ENCODE measurements at places on chromosomes 3 and 15.

DNA sequence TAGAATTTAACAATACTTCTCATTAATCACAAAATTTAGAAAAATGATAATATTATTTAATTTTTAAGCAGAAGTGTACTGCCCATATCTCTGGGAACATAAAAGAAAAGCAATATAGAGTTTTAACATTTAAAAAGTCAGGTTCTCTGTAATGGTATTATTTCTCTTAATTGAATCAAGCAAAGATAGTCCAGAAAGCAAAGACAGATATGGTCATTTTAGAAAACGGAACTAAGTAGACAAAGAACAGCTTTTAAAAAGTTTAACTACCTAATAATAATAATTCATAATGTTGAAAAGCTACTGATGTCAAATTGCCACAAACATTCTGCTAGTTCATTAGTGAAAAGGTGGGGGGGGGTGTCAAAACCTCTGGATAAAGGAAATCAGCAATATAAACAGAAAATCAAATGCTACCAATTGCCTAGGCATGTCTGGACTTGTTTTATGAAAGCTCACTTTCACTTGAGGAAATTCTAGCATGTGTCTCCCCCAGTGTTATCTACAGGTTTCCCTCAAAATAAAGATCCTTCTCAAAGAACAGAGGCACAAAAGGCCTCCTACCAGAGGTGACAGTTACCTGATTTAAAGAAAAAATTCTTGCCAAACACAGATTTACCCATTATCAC is 1.7 kb downstream of the ZMAT3 start:
- DNase-seq, result no peak

GRCh38 chr3:57953576-57953975 is 54.6 kb upstream of the FLNB start:
- no peak for DNase-seq

DNA sequence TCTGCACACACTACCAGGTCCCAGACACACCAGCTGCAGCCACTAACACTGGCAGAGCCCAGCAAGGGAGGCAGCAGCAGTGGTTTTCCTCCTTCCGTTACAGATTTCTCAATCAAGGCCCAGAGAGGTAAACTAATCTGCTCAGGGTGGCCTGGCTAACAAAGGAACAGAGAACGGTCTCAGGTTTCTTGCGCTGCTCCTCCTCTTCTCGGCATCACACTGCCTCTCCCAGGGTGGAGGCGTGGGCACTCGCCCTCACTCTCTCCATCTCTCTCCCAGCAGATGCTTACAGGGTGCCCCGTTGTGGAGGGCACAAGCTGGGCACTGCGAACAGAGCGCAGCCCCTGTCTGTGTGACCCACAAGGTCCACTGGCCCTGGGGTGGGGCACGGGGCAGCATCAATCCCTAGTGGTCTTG is 228.7 kb downstream of the VPS13C start:
- DNase-seq, result no peak

- DNase-seq, result peak; percentile 83
These were observed 255.6 kb downstream of the ZNF621 start for GRCh38 chr3:40780291-40780924.

DNA sequence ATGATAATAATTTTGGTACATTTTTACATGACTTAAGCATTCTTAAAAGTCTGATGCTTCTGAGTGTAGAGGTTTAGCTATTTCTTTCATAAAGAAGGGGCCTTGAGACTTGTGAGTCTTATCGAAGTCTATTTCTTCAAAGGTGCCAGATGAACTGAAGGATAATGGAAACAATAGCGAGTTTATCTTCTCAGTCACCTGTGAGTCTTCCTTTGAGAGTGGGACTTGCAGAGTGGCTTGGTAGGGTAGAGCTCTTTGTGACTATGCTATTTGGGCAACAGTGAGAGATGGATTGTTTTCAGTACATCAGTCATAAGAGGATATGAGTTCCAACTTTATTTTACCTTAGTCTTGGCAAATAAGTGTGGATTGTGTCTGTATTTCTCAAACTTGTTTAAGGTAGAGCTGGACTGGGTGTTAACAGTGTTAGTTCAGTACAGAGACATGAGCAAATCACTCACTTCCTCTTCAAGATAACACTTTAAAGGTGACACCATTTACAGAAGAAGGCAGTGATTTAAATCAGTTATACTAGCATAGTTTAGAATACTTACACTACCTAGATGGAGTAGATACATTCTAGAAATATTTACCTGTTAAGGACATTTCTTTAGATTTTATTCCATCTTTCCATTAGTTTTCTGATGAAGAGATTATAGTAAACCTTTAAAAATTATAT is 3.2 kb downstream of the AKAP13 start:
- DNase-seq, result no peak

DNA sequence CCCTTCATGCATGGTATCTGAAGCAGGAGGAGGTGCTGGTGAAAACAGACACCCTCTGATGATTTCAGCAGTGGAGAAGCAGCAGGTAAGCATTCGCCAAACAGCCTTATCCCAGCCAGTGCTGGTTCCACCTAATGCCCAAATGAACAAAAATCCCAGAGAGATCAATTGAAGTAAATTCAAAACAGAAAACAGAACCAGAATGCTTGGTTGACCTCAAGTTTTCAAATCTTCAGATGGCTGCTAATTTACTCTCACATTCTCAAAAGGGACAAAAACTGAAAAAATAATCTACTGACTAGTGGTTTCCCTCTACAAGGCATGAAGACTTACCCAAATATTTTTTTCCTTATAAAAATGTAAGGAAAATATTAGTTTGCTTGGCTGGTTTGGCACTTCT is 87.0 kb upstream of the MYO5C start:
- no peak for DNase-seq

DNA sequence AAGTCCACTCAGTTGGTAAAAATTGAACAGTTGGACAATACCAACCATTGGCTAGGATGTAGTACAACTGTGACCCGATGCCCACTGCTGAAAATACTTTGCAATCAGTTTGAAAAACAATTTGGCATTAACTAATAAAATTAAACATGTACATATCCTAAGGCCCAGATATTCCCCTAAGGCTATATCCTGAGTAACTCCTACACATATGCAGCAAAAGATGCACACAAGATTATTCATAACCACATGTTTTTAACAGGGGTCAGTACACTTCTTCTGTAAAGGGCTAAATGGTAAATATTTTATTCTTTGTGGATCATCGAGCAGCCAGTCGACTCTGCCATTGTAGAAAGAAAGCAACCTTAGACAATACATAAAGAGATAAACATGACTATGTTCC is 116.3 kb downstream of the MEX3B start:
- no peak for DNase-seq

DNA sequence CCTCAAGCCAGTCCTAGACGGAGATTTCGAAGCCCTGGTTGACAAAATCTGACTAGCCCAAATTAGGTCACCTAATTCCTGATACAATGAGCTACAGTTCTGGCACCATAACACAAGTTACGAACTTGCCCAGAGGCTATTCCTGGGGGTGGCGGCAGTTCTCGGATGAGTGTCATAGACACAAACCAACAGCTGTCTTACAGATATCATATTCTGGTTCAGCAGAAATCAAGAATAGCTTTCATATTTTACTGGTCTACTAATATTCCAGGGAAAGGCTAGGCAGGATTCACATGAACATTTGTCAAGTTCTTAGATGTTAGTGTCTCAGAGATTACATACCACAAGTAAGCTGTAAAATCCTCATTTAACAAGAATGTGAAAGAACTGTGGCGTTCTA is 8.8 kb downstream of the ANAPC13 start:
- DNase-seq, result no peak

DNA sequence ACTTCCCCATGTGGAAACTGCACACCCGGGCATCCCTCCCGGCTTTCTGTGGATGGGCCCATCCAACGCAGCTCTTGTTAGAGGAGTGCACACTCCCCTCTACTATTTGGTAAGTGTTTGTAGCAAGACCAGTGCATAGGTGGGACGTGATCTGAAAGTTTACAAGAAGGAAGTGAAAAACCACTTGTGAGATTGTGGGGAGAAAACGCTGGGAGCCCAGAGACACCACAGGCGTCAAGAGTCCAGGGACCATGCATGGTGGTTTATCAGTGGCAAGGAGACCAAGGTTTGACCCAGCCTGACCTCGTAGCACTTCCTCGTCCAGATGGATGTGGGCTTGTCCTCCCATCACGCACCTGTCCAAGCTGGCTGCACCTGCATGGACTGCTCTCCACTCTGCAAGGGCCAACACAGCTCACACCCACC is 51.6 kb downstream of the ATP10A start:
- no peak for DNase-seq

DNA sequence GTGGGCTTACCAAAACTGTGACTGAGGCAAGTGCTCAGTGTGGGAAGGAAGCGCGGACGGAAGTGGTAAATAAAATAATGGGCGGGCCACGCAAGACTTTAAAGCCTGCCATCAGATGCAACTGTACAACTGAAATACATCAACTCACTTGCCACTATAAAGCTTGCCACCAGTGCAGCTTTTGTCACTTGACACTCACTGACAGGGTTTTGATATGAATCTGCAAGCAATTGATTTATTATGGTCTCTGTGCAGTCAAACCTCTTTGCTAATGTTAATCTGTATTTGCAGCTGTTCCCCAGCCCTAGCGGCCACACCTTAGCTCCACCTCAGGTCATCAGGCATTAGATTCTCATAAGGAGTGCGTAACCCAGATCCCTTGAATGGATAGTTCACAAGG is 2.3 kb upstream of the GFM1 start:
- DNase-seq, result no peak

DNA sequence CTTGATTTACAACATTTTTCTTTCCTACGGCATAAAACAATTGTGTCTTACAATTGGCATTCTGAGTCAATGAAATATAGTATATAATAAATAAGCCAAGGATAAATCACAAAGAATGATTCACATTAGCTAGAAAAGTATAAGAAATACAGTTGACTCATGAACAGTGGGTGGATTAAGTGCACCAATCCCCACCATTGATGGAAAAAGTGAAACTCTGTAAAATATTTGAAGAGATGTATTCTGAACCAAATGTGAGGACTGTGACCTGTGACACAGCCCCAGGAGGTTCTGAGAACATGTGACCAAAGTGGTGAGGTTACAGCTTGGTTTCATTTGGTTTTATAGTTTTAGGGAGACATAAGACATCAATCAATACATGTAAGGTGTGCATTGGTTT is 227.5 kb downstream of the ALCAM start:
- DNase-seq, result no peak

Measured in muscle of back (tissue), 13 donors.